ENCODE measurements at places on chromosomes 4 and X.

- DNase-seq, result no peak
Measured at GRCh38 chr4:99029852-99030251, 34.3 kb downstream of the METAP1 start.

GRCh38 chr4:14264437-14264836 lies 636.9 kb upstream of the BOD1L1 start:
- no peak for DNase-seq

DNA sequence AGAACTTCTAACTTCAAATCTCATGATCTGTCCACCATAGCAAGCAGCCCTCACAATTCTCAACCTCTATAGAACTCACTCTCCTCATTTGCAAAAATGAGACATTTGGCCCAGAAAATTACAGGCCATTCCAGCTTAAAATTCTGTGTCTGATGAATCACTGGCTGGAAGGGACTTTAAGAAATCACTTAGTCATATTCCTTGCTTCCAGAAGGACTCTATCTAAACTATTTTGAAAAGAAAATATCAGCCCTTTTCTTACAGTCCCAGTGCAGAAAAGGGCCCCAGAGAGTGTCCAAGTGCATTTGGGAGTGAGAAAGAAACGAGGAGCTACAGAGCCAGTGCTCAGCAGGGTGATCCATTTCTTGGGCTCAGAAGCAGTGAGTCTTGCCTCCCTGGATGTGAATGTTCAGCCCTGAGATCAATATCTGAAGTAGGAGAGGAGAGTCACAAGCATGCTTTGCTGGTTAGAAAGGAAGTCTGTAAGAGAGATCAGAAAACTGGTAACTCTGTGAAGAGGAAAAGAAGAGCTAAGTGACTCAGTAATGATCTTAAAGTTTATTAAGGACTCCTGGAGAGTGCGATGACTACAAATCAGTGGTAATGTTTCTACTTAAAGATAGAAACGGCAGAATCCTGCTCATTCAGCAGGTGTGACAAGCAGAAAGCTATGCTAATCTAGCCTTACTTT lies 139.8 kb downstream of the PALLD start:
- DNase-seq, result no peak

GRCh38 chr4:108828620-108829019 lies 65.8 kb upstream of the ETNPPL start:
- no peak for DNase-seq

- DNase-seq, result peak; percentile 33
Measured at GRCh38 chr4:168831919-168832762, 177.9 kb downstream of the CBR4 start.

DNA sequence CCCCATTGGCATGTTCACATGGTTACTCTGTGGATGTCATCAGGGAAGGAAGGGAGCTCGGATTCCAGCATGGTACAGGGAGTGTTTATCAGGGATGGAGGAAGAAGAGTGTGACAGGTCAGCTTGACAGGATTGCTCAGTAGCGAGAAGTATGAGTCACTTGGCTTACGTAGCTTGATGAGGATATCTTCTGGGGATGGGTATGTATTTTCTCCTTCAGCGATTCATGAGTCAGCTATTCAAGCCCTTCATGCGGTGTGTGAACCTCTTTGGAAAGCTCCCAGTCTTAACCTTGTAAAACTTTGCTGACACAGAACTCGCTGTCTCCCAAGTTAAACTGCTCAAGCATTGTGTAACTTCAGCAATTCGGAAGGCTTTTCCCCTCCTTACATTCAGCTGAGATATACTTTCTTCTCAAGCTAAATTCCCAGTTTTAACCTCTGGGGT lies 275.4 kb downstream of the ARHGAP10 start:
- DNase-seq, result no peak

- no peak for DNase-seq
Measured at GRCh38 chr4:153950100-153950979, 161.5 kb upstream of the SFRP2 start.

DNA sequence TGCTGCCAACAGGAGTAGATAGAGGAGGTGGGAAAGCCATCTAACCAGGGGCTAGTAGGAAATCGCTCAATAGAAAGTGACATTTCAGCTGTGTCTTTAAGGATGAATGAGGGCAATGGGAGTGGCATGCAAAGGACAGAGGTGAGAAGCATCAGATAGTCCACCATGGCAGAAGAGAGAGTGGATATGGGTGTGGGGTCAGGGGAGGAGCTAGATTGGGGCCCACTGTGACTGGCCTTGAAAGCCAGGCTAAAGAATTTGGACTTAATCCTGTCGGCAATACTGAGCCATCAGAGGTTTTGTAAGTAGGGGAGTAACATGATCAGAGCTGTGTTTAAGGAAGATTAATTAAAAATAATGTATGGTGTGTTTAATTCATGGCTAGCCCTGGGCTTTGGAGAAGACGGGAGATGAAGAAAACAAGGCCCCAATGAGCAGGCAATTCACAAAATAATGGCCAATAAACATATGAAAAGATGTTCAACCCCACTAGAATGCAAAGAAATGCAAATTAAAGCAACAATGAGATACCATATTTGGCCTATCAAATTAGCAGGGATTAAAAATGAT lies 98.1 kb upstream of the PJA1 start:
- no peak for DNase-seq

DNA sequence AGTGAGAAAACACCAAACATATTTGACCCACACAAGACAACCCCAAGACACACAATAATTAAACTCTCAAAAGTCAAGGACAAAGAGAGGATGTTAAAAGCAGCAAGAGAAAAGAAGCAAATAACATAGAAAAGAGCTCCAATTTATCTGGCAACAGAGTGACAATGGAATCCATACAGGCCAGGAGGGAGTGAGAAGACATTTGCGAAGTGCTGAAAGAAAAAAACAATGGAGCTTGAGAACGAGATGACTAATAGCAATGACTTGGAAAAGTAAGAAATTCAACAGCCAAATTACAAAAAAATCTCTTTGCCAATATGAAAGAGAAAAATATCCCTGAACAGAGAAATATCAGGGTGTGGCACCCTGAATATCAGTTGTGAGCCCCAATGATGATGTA lies 61.6 kb downstream of the MAD2L1 start:
- DNase-seq, result no peak

DNA sequence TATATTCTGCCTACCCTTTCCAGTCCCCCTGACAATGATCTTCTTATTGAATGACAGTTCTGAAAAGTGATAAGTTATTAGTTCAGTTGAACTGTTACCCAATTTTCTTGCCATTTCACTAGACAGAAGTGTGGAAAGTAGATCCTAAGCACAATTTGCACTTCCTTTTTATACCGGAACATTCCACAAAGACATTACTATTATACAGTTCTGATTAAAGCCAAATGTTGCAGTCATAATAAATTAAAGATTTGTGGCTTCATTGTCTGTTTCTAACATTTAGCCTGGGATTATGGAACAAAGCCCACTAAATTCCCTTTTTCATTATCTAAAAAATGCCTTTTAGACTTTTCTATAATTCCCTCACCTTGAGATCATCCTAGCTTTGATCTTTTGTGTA lies 13.8 kb downstream of the SH3BGRL start:
- no peak for DNase-seq

DNA sequence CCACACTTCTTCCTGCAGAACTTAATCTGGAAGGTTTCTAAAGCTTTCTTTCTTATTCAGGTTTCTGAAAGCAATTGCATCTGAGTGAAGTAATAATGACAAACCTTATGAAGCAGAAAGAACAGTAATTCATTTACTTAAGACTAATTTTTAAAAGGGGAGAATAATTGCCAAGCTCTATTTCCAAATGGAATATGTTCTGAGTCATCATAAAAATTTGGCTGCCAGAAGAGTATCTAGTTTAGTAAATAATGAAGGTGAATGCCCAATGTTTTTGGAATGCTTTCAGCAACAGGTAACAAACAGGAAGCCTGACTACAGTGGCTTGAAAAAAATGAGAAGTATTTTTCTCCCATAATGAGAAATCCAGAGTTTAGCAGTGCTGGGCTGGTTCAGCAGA lies 227.3 kb upstream of the TET2 start:
- DNase-seq, result no peak

DNA sequence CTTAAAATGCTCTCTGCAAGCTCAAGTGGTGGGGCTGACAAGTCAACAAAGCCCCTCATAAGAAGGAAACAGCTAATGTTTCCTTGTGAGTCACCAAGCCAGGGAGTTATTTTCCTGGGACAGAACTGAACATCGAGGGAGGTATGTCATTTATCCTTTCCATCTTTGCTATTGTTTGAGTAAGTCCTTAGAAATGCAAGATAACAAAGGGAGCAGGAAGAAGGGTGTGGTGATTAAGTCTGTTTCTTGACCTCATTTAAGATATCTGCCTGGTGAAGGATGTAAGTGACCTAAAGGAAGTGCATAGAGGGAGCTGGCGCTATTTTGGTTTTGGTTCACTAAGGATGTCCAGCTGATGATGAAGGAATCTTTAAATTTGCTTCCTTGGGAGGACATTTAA lies 39.9 kb downstream of the ATG4A start:
- DNase-seq, result no peak

DNA sequence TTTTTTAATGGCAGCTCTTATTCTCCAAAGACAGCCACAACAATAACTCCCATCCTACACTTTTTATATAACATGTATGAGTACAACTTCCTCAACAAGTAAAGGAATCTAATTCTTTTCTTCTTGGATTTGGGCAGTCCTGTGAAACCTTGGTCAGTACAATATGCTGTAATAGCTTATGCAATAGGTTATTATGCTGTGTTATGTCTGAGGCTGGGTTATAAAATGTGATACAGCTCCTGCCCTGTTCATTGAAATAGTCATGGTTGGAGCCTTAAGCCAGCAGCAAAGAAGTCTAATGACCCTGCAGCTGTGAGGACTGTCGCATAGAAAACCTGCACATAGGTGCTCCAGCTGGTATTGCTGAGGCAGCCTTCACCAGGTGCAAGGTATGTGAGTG lies 215.8 kb upstream of the RASGEF1B start:
- DNase-seq, result no peak

DNA sequence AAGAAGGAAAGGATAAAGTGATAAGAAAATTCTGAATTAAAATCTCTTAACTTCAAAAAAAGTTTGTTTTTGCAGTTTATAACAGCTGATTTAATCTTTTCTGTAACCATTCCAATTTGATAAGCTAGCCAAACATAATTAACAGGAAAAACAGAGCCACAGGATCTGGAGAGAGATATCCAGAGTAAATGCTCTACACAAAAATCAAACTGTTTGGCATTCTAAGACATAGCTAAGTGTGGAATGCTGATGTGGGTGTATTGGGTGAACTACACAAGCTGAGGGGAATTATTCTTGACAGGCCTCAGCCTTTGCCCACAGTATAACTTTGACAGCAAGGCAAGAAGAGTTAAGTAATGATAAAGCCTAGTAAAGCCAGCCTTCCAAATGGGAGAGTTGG lies 184.8 kb downstream of the GABRG1 start:
- DNase-seq, result no peak

- no peak for DNase-seq
Measured at GRCh38 chrX:114903618-114904017, 113.8 kb downstream of the IL13RA2 start.

- DNase-seq, result no peak
Measured at GRCh38 chrX:54826598-54826997, 19.1 kb downstream of the MAGED2 start.

DNA sequence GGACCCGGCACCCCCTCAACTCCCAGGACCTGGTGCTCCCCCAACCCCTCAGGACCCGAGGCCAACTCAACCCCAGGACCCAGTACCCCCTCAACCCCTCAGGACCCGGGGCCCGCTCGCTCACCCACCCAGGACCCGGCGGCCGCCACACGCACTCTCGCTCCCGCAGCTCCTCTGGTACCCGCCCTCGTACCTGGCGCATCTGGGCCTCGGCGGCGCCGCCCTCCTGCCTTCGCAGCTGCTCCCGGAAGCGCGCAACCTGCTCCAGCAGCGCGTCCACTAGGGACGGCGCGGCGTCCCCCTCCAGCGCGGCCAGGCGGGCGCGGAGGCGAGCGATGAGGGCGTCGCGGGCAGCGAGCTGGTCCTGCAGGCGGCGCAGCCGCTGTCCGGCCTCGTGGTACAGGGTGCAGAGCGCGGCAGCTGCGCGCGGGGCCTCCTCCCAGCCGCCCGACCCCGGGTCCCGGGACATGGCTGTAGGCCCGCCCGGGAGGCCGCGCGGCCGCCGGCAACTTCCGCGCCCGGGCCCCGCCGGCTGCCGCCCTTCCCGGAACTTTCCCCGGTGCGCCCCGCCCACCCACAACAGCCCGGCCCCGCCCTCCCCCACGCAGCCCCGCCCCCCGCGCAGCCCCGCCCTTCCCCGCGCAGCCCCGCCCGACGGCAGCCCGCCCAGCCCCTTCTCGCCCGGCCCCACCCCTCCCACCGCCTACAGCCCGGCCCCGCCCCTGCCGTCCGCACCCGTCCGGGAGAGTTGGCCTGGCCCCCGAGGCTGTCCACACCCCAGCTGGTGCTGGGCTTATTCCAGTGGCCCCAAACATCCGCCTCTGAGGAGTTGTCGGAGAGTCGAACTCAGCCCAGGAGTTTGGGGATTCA lies at the start of gene TNIP2:
TSS of gene TNIP2 (minus strand) at position 516 of the 870 bp plus-strand sequence. CDS start at position 469, 47 bp downstream.
- DNase-seq, result no peak

GRCh38 chr4:159142241-159142640 lies 39.4 kb downstream of the RAPGEF2 start:
- no peak for DNase-seq

- DNase-seq, result no peak
Measured at GRCh38 chr4:26000274-26000950, 86.4 kb downstream of the SMIM20 start.

- no peak for DNase-seq
Measured at GRCh38 chr4:153333874-153334273, 10.6 kb upstream of the MND1 start.

GRCh38 chrX:149510386-149510785 lies 5.3 kb upstream of the IDS start:
- no peak for DNase-seq

GRCh38 chr4:176002007-176002613 lies 63.5 kb upstream of the WDR17 start:
- peak; percentile 3 for DNase-seq

DNA sequence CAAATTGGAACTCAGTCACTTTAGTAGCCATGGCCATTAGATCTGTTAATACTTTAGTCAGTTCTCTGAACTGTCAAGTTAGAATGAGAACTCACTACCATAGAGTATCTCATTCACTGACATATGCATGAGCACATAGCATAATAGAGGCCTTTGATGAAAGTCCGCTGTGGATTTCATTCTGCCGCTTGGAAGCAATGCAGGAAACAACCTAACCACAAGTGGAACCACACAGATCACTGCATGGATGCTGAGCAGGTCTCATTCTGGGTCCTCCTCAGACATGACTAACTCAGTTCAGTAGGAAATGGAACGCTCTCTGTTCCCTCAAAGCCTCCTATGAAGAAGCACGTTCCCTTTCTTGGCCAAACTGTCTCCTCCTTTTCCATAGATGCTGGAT lies 1624.8 kb upstream of the TENM3 start:
- no peak for DNase-seq

DNA sequence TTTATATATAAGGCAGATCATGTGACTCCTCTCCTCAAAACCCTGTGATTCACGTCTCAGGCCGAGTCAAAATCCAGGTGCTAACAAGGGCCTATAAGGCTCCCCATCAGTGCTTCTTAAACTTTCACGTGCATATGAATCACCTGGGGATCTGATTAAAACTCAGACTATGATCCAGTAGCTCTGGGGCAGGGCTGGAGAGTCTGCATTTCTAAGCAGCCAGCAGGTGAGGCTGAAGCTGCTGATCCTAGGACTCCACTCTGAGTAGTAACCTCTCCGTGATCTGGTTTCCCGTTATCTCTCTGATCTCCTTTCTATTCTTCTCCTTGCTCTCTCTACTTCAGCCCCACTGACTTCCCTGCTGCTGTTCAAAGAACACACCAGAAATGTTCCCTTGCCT lies 252.4 kb upstream of the RPS6KA3 start:
- no peak for DNase-seq

GRCh38 chrX:150504397-150505182 lies 63.8 kb upstream of the MTM1 start:
- no peak for DNase-seq
